ENCODE measurements at places on chromosomes 2 and 18.

DNA sequence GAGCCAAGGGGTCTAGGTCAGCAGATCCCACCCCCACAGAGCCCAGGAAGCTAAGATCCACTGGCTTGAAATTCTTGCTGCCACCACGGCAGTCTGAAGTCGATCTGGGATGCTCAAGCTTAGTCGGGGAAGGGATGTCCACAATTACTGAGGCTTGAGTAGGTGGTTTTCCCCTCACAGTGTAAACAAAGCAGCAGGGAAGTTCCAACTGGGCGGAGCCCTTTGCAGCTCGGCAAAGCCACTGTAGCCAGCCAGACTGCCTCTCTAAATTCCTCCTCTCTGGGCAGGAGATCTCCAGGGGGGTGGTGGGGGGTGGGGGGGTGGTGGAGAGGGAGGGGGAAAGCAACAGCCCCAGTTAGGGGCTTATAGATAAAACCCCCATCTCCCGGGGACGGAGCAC, 419.5 kb downstream of the NUP35 start:
- DNase-seq = no peak

- no peak for DNase-seq
These were observed 30.0 kb upstream of the TOGARAM2 start for GRCh38 chr2:28950941-28951630.

GRCh38 chr18:75173125-75173432, 35.9 kb downstream of the PTGR3 start:
- peak; percentile 5 for DNase-seq

- DNase-seq = no peak
These were observed 154.7 kb upstream of the LYPD1 start for GRCh38 chr2:132824716-132825115.

GRCh38 chr2:19838616-19839015, 63.2 kb downstream of the TTC32 start:
- no peak for DNase-seq

DNA sequence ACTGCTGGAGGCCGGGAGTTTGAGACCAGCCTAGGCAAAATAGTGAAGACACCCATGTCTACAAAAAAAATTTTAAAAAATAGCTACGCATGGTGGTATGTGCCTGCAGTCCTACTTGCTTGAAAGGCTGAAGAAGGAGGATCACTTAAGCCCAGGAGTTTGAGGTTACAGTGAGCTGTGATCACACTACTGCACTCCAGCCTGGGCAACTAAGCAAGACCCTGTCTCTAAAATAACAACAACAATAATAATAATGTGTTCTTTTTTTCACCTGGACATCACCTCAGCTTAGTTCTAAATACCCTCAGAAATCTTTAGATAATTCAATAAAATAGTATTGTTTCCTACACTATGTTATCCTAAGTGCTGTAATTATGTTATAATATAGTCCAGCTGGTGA, 397.1 kb upstream of the ZNF804A start:
- no peak for DNase-seq

- DNase-seq = no peak
These were observed 25.1 kb upstream of the TMEM214 start for GRCh38 chr2:27007416-27008374.

DNA sequence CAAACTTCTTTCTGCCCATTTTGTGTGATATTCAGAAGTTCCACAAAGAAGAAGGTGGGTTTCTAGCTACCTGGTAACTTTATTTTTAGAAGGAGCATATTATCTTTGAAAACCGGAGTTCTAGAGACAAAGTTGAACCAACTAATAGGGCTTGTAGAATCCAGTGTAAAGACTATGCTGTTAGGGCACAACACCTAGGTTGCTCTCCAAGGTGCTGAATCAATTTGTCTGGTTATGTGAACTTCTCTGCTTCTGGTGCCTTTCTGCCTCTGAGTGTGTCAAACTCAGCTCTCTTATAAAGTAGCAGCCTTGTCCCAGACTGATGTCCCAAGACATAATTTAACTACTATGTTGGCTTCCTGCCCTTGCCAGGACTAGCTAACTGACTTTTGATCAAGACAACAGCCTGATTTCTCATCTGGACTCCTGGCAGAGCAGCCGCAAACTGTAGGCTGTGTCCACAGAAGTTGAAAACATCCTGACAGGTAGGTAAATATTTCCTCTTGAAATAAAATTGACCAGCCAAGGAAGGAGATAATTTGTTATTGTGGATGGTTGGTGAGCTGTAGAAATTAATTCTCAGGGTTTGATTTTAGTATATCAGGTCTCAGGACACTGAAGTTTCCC, 119.4 kb downstream of the CYRIA start:
- peak; percentile 12 for DNase-seq

GRCh38 chr2:80086831-80087230, 217.7 kb downstream of the LRRTM1 start:
- no peak for DNase-seq

GRCh38 chr2:151767536-151767935, 33.3 kb upstream of the NEB start:
- no peak for DNase-seq

GRCh38 chr2:165357758-165358157, 111.7 kb upstream of the CSRNP3 start:
- no peak for DNase-seq

- no peak for DNase-seq
These were observed 242.6 kb downstream of the PHLPP1 start for GRCh38 chr18:62957885-62958472.

GRCh38 chr2:5203134-5203755, 488.9 kb upstream of the SOX11 start:
- no peak for DNase-seq

DNA sequence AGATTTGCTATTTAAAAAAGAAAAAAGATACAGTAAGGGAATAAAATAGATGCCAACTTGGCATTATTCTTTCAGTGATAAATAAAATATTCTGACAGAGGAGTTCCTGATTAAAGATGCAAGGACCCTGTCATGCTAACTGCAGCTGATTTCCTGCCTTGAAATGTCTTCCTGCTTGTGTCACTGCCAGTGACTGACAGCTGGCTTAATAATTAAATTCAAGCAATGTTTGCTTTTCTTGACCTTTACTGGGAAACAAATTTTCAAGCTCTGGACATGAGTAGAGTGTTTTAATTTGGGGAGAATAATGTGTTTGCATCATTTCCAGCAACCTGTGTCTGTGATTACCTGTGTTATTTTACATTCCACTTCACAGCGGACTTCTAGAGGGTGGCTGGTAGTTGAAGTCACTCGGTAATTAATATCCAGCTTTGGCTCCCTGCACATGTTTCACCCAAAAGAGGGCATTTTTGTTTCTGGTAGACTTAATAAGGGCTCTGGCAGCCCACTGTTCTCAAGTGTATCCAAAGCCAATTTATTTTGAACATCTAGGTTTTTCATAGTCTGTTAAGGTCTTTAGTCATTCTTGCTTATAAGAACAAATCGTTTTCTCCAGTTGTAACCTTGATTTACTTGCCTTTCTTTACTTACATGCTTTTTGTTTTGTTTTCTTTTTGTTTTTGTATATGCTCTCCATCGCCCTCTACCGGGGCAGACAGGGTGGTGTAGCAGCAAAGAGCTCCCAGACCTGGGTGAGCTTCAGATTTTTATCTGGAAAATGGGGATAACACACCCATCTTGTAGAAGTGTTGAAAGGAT, 48.5 kb upstream of the PROKR1 start:
- peak; percentile 9 for DNase-seq

DNA sequence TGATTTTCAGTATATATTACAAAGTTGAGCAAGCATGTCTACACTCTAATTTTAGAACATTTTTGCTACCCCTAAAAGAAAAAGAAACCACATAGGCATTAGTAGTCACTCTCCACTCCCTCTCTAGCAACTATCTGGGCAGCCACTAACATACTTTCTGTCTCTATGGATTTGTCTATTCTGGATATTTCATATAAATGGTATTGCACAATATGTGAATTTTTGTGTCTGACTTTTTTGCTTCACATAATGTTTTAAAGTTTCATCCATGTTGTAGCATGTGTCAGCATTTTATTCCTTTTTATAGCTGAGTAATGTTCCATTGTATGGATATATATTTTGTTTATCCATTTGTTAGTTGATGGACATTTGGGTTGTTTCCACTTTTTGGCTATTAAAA, 232.5 kb upstream of the CTAGE1 start:
- no peak for DNase-seq

DNA sequence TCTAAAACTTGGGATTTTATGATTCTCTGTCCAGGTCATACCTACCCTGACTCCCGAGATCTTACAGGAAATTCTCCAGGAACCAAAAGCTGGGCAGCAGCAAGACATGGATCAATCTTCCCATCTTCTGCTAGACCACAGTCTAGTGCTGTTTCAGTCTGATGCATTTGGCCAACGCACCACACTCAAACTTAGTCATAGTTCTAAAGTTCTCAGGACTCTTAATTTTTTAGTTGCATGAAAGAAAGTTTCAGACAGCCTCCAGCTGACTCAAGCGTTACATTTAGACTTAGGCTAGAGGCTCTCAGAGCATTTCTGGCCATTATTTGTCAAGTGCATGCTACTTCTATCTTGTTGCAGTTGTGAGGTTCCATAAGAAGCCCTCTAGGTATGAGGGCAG, 230.1 kb upstream of the CCDC150 start:
- DNase-seq = no peak

GRCh38 chr2:57669570-57669969, 377.0 kb upstream of the VRK2 start:
- no peak for DNase-seq

DNA sequence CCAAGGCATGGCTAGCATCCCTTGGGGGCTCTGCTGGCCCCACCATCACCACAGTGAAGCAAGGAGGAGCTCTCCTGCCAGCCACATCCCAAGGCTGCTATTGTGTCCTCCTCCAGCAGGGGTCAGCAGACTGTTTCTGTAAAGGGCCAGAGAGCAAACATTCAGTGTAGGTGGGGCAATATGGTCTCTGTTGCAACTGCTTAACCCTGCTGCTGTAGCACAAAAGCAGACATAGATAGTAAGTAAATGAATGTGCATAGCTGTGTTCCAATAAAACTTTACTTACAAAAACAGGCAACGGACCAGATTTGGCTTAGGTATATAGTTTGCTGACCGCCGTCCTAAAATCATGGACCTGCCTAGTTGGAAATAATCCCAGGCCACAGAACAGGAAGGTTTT, 36.4 kb upstream of the ZBTB7C start:
- peak; percentile 58 for DNase-seq

DNA sequence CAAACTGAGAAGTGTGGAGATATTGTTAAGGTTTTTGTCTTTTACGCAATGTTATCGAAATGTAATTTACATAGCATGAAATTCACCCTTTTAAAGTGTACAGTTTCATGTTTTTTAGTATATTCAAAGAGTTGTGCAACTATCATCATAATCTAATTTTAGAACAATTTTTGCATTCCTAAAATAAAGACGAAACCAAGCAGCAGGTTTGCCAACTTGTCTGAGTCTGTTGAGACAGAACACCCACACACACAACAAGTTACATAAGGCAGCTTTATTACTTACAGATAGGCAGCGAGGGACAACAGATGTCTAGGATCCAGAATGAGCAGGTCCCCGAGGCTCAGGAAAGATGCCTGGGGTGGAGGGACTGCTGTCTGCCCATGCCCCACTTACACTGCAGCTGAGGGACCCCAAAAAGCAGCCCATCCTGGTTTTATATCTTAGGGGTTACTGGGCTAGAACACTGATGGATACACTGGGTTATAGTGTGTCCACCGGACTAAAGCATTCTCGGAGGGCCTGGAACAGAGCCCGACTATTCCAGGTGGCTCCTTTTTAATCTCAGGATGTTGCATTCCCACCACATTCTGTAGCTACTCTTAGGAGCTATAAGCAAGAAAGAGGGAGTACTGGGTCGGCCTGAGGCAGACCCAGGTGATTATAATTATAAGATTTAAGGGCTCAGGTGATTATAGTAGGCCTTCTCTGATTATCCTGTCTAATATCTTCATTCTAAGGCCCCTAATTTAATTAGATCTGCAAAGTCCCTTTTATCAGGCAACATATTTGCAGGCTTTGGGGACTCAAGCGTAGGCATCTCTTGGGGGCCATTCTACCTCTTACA, 150.2 kb upstream of the DOK6 start:
- DNase-seq = no peak

GRCh38 chr2:24912523-24912922, 7.5 kb downstream of the ADCY3 start:
- no peak for DNase-seq

DNA sequence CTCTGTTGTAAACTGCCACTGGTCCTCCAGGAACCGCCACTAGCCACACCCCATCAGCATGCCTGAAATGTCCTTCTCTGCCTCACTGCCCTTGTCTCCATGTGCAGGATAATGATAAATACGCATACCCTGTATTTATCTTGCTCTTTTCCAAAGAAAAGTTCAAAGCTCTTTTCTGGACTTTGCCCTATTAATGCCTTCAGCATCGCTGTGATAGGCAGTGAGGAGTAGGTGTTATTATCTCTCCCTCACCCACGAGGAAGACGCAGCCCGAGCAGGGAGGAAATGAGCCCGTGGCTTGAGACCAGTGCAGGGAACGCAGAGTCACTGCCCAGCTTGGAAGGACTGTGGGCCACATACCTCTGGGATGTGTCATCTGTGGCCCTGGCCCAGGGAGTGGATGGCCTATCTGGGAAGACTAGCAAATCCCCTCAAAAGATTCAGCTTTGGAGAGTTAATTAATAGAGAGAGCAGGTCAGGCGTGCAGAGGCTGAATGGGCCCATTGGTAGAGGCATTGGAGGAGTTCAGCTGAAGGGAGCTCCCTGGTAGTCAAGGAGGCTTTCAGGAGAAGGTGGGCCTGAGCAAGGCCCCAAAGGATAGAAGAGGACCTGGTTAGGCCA, 39.5 kb upstream of the MCFD2 start:
- DNase-seq = no peak

DNA sequence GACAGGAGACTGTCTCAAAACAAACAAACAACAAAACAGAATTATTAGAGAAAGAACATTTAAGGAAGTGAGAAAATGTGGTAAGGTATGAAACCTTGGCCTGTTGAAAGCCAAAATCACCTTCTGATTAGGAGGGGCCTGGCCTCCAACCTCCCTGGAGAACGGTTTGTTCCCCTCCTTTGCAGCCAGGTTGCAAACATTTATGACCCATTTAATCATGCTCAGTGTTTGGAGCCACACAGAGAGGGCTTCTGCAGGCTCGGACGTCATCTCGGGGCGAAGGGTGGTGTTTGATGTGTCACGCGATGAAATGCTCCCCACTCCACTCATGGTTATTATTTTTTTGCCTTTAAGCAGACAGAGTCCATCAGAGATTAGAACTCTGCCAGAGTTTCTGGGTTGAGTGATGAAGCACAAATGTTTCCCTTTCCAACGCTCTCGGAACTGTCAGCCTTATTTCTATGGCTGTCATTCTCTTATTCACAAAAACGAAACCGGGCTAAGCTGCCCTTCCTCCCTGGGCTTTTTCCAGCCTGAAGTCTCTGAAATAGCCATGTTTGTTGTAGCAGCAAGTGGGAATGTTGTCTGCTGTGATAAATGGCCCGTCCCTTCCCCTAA, 33.6 kb upstream of the ROCK2 start:
- DNase-seq = no peak

Data from naive thymus-derived CD8-positive, alpha-beta T cell (primary cell).